Naive thymus-derived CD4-positive, alpha-beta T cell (primary cell): ENCODE measurements at places on chromosomes 13 and 19. TPM values are rescaled to one million over a fixed set of nuclear protein-coding genes. Genes with fewer than 3 reads are reported as not detected.

- H3K4me3 ChIP-seq, result no peak within 1 kb of the TSS
- no peaks in the 10 kb centered on the region for H3K36me3 ChIP-seq
- peaks cover 11% of the 10 kb centered on the region for H3K4me1 ChIP-seq
- peaks cover 10% of the 10 kb centered on the region for H3K27me3 ChIP-seq
- H3K27ac ChIP-seq, result no peak within 1 kb of the TSS
- DNase-seq, result peak; percentile 48
Observed at GRCh38 chr19:40217934-40218890, at the start of gene TTC9B. Gene TTC9B (minus strand): TSS chr19:40218384. CDS start chr19:40218381, 3 bp downstream.

Gene FAM187B
- not detected for total RNA-seq

GRCh38 chr13:112098699-112099098, 31.8 kb downstream of the SOX1 start:
- DNase-seq, result no peak
- no peaks in the 10 kb centered on the region for H3K4me1 ChIP-seq
- H3K27me3 ChIP-seq, result peaks cover 4% of the 10 kb centered on the region
- no peak overlapping the region for H3K27ac ChIP-seq

- no peak overlapping the region for H3K27ac ChIP-seq
- no peaks in the 10 kb centered on the region for H3K4me1 ChIP-seq
- no peak for DNase-seq
- H3K4me3 ChIP-seq, result no peak overlapping the region
- H3K36me3 ChIP-seq, result no peaks in the 10 kb centered on the region
Observed at GRCh38 chr13:23806874-23807526, 82.2 kb downstream of the MIPEP start.

Gene CGB2
- not detected in 2 replicates for total RNA-seq

DNA sequence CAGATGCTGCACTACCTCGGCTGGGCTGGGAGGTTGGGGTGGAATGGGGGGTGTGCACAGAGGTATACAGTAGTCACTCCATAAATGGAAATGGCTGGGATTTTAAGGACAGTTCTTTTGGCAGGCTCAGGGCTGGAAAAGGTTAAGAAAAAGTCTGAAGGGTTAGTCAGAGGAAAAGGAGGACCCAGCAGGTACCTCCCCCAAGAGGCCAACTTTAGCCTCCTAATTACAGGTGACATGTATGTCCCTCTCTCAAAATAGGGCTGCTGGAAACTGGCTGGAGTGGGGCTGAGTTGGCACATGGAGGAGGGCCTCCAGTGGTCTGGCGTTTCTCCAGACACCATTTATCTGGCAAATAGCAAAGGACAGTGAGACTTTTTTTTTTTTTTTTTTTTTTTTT, 994 bp downstream of the CCDC194 start:
- DNase-seq, result no peak
- no peaks in the 10 kb centered on the region for H3K27me3 ChIP-seq
- H3K4me1 ChIP-seq, result peaks cover 18% of the 10 kb centered on the region
- H3K36me3 ChIP-seq, result no peaks in the 10 kb centered on the region
- no peak overlapping the region for H3K4me3 ChIP-seq

GRCh38 chr19:55256562-55257460, 2.0 kb downstream of the PPP6R1 start:
- peak overlapping the region; percentile 94 for H3K27ac ChIP-seq
- peaks cover 48% of the 10 kb centered on the region for H3K4me1 ChIP-seq
- no peak for DNase-seq
- H3K36me3 ChIP-seq, result no peaks in the 10 kb centered on the region

DNA sequence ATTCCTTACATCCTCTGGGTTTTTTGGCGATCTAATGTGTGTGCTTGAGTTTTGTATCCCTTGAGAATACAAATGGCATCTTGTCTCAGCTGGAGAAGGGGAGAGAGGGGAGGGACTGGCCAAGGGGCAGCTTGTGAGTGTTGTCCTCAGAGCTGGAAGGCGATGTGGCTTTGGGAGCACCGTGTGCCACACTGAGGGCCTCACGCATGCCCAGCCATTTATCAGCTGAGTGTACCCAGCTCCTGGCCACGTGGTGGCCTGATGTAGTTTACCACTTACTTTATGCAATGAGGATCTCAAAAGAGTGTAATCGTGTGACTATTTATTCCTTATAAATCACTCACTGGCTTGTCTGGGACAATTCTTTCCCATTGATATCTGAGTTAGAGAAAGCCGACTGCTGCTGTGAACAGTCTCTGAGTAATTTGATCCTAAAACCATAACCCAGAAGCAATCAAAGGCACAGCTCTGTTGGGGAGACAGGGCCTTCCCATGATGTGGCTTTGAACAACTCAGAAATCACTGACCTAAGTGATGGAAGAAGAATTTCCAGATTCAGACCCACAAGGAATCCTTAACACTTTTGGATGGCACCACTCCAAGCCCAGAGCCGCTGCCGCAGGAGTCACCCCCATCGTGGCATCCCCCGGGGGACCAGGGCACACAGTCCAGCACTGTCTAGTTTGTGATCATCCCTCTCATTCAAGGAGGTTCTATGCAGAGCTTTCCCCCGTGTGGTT, 53.9 kb upstream of the MTIF3 start:
- H3K4me3 ChIP-seq, result no peak overlapping the region
- H3K4me1 ChIP-seq, result no peaks in the 10 kb centered on the region
- no peaks in the 10 kb centered on the region for H3K36me3 ChIP-seq
- H3K27me3 ChIP-seq, result no peaks in the 10 kb centered on the region

DNA sequence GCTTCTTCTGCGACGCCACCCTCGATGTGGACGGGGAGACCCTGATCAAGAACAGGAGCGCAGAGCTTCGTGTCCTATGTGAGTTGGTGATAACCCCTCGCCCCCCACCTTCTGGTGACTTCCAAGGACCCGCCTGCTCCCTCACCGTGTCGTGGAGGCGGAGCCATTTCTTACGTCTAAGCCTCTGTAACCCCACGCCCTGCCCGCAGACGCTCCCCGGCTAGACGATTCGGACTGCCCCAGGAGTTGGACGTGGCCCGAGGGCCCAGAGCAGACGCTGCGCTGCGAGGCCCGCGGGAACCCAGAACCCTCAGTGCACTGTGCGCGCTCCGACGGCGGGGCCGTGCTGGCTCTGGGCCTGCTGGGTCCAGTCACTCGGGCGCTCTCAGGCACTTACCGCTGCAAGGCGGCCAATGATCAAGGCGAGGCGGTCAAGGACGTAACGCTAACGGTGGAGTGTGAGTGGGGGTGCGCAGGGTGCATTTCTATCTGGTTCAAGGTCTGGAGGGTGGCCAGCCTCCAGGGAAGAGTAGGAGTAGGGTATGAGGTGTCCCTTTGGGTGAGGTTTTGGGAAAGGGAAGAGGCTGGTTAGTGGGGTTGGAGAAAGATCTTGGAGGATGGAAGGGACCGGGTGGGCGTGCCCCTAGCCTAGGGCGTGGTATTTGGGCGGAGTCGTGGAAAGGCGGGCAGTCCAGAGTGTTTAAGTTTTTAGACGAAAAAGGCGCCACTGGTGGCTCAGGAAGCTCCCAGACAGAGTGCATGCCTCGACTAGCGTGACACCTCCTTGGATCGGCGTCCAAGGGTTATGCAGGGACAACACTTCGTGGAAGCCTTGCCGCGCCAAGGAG, 3.3 kb downstream of the ICAM5 start:
- peaks cover 49% of the 10 kb centered on the region for H3K27me3 ChIP-seq
- peaks cover 58% of the 10 kb centered on the region for H3K4me1 ChIP-seq
- H3K36me3 ChIP-seq, result no peaks in the 10 kb centered on the region
- no peak overlapping the region for H3K27ac ChIP-seq
- peak overlapping the region; percentile 54 for H3K4me3 ChIP-seq

DNA sequence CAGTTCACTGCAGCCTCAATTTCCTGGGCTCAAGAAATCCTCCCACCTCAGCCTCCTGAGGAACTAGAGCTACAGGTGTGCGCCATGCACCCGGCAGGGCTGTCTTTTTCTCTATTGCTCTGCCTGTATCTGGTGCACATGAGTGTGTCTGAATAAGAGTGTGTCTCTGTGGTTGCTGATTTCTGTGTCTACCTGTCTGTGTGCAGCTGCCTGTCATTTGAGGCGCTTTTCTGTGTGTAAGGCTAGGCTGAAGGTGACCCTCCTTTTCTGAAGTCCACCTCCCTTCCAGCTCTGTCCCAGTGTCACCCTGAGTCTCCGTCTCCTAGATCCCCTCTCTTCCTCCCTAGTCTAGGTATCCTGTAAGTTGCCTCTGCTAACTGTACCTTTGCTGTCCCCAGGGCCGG, 1.5 kb upstream of the PRR12 start:
- H3K4me3 ChIP-seq, result no peak overlapping the region
- no peaks in the 10 kb centered on the region for H3K27me3 ChIP-seq
- peaks cover 8% of the 10 kb centered on the region for H3K36me3 ChIP-seq

Gene OR7A5
- not detected for total RNA-seq

GRCh38 chr19:34319230-34319585, 45.8 kb upstream of the GPI start:
- H3K36me3 ChIP-seq, result no peaks in the 10 kb centered on the region
- H3K27ac ChIP-seq, result no peak overlapping the region
- no peak for DNase-seq
- peaks cover 26% of the 10 kb centered on the region for H3K4me1 ChIP-seq
- H3K27me3 ChIP-seq, result no peaks in the 10 kb centered on the region

DNA sequence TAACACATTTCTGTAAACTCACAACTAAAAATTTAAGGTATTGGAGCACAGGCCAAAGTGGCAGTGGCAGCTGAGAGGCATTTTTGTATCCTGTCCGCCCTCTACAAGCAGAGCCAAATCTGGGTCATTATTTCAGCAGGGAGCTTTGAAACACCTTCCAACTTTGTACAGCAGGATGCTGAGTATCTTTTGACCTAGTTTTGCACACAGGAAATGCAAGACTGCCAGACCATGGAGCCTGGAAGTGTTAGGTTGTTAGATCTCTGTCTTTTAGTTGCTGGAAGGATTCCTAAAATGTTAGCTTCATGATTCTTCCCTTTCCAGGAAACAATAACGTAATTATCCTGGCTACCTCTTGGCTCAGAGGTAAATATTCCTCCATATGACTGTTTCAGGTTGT, 148.6 kb upstream of the ATXN8OS start:
- no peaks in the 10 kb centered on the region for H3K36me3 ChIP-seq
- H3K4me3 ChIP-seq, result no peak overlapping the region
- no peaks in the 10 kb centered on the region for H3K27me3 ChIP-seq
- DNase-seq, result no peak

Gene TSKS
- total RNA-seq, result 1.4 TPM

DNA sequence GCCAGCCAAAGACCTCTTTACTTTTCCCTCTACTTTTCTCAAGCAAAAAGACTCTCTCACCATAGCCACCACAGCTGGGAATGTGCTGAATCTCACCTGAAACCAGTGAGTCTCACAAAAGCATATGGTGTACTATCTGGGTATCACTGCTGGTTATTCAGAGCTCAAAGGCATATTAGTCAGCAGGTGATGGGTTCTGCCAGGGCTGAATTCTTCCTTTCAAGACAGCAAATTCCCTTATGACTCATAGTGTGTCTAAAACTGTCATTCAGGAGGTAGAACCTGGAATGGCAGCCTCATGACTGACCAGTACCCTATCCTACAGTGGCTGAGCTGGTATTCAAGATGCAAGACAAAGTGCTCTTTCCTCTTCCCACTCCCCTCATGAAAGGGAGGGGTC, 2859.1 kb downstream of the PCDH9 start:
- no peak overlapping the region for H3K4me3 ChIP-seq
- no peaks in the 10 kb centered on the region for H3K36me3 ChIP-seq
- H3K27me3 ChIP-seq, result no peaks in the 10 kb centered on the region

GRCh38 chr19:31102674-31103073, 246.6 kb downstream of the TSHZ3 start:
- no peaks in the 10 kb centered on the region for H3K36me3 ChIP-seq
- no peaks in the 10 kb centered on the region for H3K27me3 ChIP-seq
- H3K4me1 ChIP-seq, result no peaks in the 10 kb centered on the region
- no peak overlapping the region for H3K4me3 ChIP-seq

Gene ZNF296
- 0.57 TPM for total RNA-seq

DNA sequence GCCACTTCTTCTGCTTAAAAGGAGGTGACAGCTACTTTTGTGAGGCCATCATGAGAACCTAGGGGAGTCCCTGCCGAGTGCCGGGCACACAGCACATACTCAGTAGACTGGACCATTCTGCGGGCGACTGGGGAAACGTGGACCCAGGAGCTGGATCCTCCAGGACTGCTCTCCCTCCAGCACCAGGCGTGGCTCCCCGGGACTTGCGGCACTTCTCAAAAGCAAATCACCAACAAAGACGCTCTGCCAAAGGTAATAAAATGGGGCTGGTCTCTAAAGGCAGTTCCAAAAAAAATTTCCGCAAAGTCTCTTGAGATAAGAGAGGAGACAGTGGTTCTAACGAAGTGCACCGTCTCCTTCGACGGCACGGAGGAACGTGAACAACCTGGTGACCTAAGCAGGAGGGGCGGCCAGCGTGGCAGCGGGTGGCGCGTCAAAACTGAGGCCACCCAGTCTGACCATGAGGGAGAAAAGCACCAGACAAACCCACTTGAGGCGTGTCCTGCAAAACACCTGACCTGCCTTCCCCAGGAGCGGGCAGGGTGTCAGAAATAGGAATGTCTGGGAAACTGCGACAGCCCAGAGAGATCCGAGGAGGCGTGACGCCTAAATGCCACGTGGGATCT, 1.4 kb upstream of the TMPRSS9 start:
- H3K27ac ChIP-seq, result no peak overlapping the region
- no peaks in the 10 kb centered on the region for H3K36me3 ChIP-seq
- no peak overlapping the region for H3K4me3 ChIP-seq

- H3K36me3 ChIP-seq, result no peaks in the 10 kb centered on the region
- peak overlapping the region; percentile 7 for H3K27ac ChIP-seq
- H3K4me1 ChIP-seq, result peaks cover 38% of the 10 kb centered on the region
- H3K4me3 ChIP-seq, result no peak overlapping the region
- H3K27me3 ChIP-seq, result no peaks in the 10 kb centered on the region
Observed at GRCh38 chr13:40604135-40604534, 62.3 kb downstream of the FOXO1 start.

GRCh38 chr19:46356149-46357055, 9.5 kb downstream of the PPP5C start:
- no peak overlapping the region for H3K4me3 ChIP-seq
- peaks cover 9% of the 10 kb centered on the region for H3K4me1 ChIP-seq
- H3K27ac ChIP-seq, result no peak overlapping the region
- no peaks in the 10 kb centered on the region for H3K27me3 ChIP-seq
- no peak for DNase-seq

- H3K4me1 ChIP-seq, result no peaks in the 10 kb centered on the region
- no peaks in the 10 kb centered on the region for H3K27me3 ChIP-seq
- no peaks in the 10 kb centered on the region for H3K36me3 ChIP-seq
- no peak for DNase-seq
- H3K27ac ChIP-seq, result no peak overlapping the region
Observed at GRCh38 chr13:92976657-92977056, 249.9 kb upstream of the GPC6 start.

DNA sequence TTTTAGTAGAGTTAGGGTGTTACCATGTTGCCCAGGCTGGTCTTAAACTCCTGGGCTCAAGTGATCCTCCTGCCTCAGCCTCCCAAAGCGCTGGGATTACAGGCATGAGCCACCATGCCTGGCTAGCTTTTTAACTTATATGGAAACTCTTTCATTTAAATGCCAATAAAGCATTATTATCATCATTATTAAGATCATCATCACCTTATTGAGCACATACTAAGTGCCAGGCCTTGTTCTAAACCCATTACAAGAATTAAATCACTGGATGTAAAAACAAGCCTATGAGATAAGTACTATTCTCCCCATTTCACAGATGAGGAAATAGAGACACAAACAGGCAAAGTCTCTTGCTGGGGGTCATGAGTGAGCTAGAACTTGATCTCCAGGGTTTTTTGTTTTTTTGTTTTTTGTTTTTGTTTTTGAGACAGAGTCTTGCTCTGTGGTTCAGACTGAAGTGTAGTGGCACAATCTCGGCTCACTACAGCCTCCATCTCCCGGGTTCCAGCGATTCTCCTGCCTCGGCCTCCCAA, 1.3 kb downstream of the GMFG start:
- peaks cover 32% of the 10 kb centered on the region for H3K4me1 ChIP-seq
- H3K27me3 ChIP-seq, result no peaks in the 10 kb centered on the region
- peaks cover 26% of the 10 kb centered on the region for H3K36me3 ChIP-seq
- no peak for DNase-seq
- H3K4me3 ChIP-seq, result peak overlapping the region; percentile 97
